ENCODE measurements at places on chromosomes 3 and 15. TPM values are rescaled to one million over a fixed set of nuclear protein-coding genes. Genes with fewer than 3 reads are reported as not detected.

GRCh38 chr3:185818267-185818875 lies 6.5 kb downstream of the IGF2BP2 start:
- DNase-seq = no peak

The CAPN7 gene
- total RNA-seq = 10.6 TPM

DNA sequence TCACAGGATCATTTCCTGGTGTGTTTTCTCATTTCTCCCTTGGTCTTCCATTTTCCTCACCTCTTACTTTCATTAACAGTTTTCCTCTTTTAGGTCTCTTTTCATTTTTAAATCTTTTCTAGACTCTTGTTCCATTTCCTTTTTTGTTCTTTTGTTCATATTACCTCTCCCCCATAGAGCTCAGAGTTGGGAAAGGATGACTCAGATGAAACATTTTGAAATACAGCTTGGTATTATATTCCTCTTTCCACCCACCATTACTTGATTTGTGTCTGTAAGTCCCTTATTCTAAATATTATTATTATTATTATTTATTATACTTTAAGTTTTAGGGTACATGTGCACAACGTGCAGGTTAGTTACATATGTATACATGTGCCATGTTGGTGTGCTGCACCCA lies 153.1 kb downstream of the VGLL3 start:
- DNase-seq = no peak

- DNase-seq = no peak
These were observed 95.9 kb downstream of the GALK2 start for GRCh38 chr15:49265911-49266310.

GRCh38 chr3:114886905-114887304 lies 260.2 kb downstream of the ZBTB20 start:
- no peak for DNase-seq

- no peak for DNase-seq
These were observed 26.0 kb downstream of the FRMD4B start for GRCh38 chr3:69359916-69360315.

GRCh38 chr15:42135351-42135750 lies 21.1 kb downstream of the PLA2G4F start:
- DNase-seq = no peak

The IL17RE gene
- total RNA-seq = 1.5 TPM

The LCTL gene
- total RNA-seq = 1.9 TPM
